CD4-positive, alpha-beta T cell treated with Interferon gamma for 1 hour (primary cell): ENCODE measurements at places on chromosomes 5 and 9.

- DNase-seq, result no peak
Measured at GRCh38 chr5:3210531-3210930, 385.1 kb upstream of the IRX1 start.

DNA sequence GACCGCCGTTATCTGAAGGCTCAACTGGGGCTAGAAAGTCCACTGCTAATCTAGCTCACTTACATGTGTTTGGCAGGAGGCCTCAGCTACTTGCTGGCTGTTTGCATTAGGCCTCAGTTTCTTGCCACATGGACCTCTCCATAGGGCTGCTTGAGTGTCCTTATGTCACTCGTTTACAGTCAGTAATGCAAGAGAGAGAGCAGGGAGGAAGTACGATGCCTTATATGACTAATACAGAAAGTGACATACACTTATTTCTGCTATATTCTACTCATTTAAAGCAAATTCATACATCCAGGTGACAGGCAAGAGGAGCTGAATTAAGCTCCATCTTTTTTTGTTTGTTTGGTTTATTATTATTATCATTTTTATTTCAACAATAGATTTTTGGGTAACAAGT lies 179.6 kb downstream of the LURAP1L start:
- DNase-seq, result no peak

DNA sequence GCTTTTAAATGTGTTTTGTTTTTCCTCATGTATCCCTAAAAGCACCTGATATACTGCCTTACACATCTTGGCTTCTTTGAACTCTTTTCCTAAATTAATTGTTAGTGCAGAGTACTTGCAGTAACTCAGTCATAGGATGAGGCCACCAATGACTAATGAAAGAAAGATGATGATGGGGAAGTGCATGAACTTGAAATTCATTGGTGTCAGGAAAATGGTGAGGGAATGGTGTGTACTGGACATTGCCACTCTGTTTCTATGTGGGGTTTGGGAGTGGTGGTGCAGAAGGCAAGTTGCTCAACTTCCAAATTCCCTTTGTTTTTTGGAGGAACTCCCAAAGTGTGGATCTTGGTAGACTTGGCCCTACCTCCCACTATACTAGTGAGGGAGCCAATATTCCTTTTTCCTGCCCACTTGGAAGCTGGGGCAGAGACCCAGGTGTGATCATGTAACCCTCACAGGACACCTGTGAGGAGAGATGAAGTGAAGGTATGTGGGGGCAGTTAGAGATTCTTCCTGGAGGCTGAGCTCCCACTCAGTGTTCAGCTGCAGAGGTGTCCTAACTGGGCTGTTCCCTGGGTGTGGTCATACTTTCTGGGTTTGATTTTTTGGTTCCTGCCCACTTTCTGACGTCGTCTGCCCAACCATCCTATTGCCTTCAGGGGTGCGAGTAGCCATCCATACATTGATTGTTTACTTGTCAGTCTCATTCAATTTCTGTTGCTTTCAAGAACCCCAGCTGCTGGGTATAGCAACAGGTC lies 298.5 kb downstream of the MAST4 start:
- no peak for DNase-seq

GRCh38 chr9:79013715-79014610 lies 557.8 kb upstream of the TLE4 start:
- no peak for DNase-seq

GRCh38 chr9:131092030-131092429 lies 4.3 kb upstream of the AIF1L start:
- DNase-seq, result no peak

DNA sequence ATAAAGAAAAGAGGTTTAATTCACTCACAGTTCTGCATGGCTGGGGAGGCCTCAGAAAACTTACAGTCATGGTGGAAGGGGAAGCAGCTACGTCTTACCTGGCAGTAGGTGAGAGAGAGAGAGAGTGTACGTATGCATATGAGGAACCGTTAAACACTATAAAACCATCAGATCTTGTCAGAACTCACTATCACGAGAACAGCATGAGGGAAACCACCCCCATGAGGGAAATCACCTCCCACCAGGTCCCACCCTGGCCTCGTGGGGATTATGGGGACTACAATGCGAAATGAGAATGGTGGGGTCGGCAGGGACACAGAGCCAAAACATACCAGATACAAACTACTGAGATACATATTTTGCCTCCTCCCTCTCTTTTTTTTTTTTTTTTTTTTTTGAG lies 10.8 kb upstream of the FER start:
- DNase-seq, result no peak

DNA sequence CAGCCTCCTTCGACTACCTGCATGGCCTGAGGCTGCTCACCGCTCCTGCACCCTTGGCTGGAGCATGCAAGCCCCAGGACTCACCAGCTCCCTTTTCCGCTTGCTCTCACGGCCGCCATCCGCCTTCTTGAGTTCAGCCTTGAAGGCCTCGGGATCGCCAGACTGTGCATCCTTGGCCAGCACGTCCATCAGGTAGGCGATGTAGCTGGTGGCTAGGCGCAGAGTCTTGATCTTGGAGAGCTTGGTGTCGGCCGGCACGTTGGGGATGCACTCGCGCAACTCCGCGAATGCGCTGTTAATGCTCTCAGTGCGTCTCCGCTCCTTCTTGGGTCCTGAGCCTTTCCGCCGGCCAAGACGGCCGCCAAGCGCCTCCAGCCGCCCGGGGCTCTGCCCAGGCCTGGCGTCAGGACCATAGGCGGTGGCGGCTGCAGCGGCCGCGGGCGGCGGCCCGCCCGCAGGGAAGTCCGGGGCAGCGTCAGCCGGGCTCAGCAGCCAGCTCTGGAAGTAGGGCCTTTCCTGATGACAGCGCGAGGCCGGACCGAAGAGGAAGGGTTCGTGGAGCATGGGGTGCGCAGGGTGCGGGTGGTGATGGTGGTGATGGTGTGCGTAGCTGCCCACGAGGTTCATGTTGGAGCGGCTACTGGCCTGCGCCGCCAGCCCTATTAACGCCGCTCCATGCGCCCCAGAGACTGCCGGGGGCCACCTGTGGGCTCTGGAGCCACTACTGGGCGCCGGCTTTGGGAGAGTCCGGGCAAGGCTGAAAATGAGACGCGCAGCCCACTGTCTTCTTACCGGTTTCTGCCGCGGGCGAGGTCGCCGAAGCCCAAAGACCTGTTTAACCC lies 424 bp downstream of the HAND1 start:
- DNase-seq, result no peak

- no peak for DNase-seq
Measured at GRCh38 chr5:126681970-126682369, 81.2 kb downstream of the PHAX start.

DNA sequence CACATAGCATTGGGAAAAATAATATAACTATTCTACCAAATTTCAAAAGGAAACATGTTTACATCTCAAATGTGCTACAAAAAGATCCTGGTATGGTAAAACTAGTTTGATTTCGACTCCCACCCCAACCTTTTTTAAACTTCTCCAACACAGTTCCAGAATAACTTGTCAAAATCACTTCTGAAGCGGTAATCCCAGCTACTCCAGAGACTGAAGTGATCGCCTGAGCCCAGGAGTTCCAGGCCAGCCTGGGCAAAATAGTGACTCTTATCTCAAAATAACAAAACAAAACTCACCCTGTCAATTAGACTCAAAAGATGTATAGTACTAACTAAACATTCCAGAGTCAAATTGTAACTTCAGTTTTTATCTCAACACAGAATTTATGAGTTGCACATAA lies 71.3 kb upstream of the RNF38 start:
- no peak for DNase-seq

DNA sequence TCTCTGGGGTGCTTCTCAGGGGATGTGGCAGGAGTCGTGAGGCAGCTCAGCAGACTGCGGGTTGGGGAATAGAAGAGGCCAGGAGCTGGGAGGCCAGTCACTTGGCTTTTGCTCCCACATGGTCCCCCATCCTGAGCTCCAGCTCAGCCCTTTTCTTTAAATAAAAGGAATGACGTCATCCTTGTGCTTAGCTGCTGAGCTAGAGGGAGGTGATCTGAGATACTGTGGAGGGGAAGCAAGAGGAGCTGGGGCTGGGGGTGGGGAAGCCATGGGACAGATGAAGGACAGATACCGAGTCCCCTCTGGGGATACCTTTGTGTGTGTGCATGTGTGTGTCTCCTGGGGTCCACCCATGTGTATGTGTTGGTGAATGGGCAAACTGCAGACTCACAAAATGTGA lies 89.0 kb upstream of the ARAP3 start:
- no peak for DNase-seq

DNA sequence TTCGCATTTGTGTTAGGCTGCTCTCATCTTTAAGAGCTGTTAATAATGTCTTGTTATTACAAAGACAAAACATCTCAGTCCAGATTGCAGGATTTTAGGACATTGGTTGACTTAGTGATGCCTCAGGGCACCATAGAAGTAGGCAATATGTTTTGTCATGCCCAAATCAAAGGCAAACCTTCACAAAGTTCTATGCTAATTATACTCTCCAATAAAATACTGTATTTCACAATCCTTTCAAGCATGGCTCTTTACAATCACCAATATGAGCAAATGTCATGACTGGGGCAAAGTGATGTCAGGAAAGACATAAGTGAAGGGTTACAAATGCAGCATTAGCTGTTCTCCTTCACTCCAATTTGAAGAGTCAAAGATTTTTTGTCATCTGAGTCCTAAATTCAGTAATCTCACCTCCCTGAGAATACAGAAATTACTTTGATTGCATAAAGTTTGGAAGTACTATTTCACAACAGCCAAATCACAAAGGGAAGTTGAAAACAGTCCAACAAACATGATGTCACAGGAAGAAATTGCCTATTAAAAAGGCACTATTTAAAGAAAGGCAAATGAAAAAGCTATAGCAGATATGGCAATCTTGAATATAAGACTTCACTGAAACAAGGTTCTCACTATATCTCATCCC lies 303.2 kb downstream of the PRR16 start:
- no peak for DNase-seq

- DNase-seq, result no peak
Measured at GRCh38 chr9:93091453-93092081, 4.5 kb upstream of the CARD19 start.

DNA sequence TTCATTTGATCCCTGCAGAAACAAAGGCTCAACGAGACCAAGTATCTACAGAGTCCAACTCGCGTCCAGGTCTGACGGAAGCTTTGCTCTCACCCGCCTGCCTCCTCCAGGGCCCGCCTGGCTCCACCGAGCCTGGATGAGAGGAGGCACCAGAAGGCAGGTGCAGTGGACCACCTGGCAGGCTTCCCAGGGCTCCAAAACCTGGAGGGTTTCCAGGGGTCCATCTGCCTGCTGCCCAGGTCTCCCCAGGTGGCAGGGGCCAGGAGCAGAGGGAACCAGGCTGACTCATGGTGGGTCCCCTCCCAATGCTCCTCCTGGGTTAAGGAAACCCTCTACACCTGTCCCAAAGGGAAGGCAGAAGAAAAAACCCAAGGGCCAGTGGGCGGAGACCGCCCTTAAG lies 59.5 kb downstream of the VAV2 start:
- DNase-seq, result no peak

GRCh38 chr5:130110328-130110727 lies 206.1 kb downstream of the CHSY3 start:
- no peak for DNase-seq

GRCh38 chr5:135881244-135881643 lies 14.4 kb downstream of the IL9 start:
- DNase-seq, result no peak

DNA sequence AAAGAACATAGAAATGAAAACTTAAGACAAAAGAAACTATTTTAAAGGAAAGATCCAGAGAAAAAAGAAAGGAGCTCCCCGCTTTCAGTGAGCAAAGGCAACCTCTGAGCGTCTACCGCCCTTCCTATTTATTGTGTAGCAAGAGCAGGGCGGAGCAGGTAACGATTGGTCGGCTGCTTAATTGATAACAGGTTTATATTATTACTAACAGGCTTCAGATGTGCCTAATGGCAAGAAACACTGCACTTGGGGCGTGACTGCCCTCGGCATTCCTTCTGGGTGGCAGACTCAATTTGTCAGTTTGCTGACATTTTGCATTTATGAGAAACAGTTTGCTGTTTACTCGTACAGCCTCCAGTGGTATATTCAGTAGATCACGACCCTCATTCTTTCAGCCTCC lies 482.7 kb upstream of the C9orf72 start:
- DNase-seq, result no peak

- DNase-seq, result no peak
Measured at GRCh38 chr9:34170237-34170991, 8.4 kb upstream of the UBAP1 start.

GRCh38 chr5:54305737-54306136 lies 4.6 kb downstream of the ARL15 start:
- no peak for DNase-seq

DNA sequence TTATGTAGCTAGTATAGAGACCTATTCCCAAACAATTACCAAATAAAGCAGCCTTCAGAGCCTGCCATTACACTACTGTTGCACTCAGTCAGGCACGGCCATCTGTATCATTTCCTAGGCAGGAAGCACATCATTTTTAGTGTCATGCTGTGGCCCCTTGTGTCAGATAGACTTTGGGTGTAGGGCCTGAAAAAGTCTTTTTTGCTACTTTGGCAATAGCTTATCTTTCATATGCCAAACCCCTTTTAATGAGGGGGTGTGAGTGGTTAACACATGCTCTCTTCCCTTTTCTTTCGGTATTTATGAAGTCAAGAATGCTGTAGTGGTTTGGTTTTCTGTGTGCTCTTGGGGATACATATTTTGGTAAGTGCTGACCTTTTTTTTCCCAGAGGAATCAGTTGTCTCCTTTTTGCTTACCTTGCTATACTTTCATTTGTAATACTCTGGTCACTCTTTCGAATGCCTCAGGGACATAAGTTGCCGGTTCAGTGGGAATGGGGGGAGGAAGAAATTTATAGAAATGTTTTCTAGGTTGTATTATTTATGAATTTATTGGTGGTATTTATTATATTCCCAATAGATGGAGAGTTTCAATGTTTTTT lies 209.8 kb downstream of the CSNK1G3 start:
- DNase-seq, result no peak

GRCh38 chr5:118519466-118519865 lies 468.9 kb downstream of the DTWD2 start:
- no peak for DNase-seq

GRCh38 chr9:88782931-88783710 lies 208.1 kb upstream of the S1PR3 start:
- no peak for DNase-seq

- DNase-seq, result no peak
Measured at GRCh38 chr5:37860206-37860605, 20.4 kb upstream of the GDNF start.

DNA sequence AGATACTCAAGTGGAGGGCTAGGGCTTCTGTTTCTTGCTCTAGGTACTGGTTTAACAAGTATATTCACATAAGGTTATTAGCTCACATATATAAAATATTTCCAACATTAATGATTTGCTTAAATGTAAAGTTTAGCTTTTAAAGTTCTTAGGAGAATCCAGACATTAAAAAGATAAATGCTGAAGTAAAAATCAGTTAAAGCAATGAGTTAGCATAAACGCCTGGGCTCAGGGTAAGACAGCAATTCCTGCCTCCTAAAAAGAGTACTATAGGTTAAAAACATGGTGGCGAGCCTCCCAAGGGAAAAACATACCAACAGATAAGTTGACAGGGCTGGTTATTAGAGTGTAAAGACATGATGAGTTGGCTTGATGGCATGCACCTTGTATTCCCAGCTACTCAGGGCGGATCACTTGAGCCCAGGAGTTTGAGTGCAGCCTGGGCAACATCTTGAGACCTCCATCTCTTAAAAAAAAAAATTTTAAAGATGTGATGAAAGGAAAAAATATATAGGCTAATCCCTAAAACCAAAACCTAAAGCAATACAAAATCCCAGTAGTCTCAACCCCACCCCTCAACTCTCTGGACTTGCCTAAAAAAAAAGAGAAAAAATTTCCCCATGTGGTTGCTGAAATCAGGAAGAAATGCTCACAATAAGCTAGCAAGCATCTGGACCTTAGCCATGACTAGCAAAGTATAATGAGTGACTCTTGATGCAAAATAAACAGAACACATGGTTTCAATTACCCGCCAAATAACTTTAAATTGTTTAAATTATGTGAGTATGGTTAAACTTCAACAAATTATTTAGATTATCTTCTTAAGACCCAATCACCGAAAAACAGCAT lies 3.6 kb downstream of the GOLPH3 start:
- DNase-seq, result no peak
